ENCODE measurements at places on chromosomes 2 and 18.

- no peak for DNase-seq
Observed at GRCh38 chr2:162301151-162301804, 17.2 kb downstream of the IFIH1 start.

- DNase-seq: no peak
Observed at GRCh38 chr2:161150704-161151103, 9.5 kb upstream of the TANK start.

- peak; percentile 63 for DNase-seq
Observed at GRCh38 chr2:120763508-120763907, 27.8 kb downstream of the GLI2 start.

- DNase-seq: no peak
Observed at GRCh38 chr2:238601433-238602222, 174.9 kb downstream of the ASB1 start.

DNA sequence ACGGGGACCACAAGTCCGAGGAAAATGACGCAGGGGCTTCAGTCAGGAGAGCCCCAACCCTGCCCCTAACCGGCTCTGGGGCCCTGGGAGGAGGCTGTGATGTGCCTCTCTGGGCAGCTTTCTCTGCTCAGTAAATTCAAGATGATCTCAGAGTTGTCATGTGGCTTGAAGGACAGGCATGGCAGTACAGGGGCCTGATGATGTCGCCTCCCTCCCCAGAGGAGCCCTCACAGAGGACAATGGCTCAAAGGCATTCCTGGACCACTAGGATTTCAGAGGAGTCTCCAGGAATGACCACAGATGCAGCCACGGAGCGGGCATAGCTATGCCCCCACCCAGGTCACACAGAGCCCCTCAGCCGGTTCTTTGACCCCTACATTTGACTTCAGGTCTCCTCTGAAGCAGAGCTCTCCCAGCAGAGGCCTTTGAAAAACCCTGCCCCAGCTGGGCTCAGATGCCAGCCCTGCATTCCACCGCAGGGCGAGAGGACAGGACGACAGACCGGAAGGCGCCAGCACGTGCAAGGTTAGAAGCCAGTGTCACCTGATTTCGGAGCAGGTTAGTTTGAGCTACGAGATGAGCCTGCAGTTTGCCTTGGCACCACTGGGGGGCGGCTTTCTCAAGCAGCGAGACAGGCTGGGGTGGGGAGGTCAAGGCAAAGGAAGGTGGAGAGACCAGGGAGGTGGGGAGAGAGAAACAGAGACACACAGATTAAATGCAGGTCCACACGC is 39.2 kb downstream of the BIN1 start:
- DNase-seq: peak; percentile 88

- DNase-seq: no peak
Observed at GRCh38 chr2:45826884-45827635, 175.6 kb downstream of the PRKCE start.

GRCh38 chr18:32301976-32302743 is 112.3 kb downstream of the MEP1B start:
- no peak for DNase-seq

DNA sequence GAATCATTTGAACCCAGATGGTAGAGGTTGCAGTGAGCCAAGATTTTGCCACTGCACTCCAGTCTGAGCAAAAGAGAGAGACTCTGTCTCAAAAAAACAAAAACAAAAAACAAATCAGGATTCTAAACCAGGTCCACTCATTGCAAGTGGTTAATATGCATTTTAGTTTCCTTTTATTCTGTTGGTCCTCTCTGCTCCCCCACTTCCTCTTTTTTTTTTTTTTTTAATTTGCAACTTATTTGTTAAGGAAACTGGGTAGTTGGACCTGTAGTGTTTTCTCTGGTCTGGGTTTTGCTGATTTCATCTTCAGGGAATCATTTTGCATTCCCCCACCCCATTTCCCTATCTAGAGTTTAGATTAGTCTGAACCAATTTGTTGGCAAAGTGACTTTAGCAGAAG is 14.0 kb downstream of the FER1L5 start:
- no peak for DNase-seq

GRCh38 chr2:66696886-66697285 is 262.0 kb downstream of the MEIS1 start:
- DNase-seq: no peak

GRCh38 chr2:239822146-239822831 is 202.9 kb downstream of the NDUFA10 start:
- DNase-seq: peak; percentile 6

DNA sequence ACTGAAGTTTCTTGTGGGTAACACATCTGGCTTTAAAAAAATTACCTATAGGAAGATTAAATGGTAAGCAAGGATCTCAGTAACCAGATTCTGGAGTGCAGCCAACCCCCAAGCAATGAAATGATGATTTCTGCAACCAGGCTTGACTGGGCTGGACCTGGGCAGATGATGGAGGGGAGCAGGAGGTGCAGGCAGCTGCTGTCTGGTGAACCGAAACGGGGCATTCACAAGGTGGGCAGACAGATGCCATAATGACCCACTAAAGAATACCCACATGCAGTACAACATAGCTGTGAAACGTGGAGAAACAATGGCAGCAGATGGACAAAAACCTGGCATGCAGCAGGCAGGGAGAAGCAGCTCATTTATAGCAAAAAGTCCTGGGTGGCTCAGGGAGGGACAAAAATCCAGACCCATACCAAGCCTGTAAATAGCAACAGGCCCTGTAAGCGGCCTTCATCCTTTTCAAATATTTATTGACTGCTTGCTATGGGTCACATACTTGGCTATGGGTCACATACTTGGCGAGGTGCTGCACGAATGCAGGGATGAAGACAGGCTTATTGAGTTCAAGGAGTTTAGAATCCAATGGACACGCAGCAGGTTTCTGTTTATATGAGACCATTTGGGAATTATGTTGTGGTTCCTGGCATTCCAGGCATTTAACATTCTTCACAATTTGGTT is 244.7 kb downstream of the HRH4 start:
- no peak for DNase-seq

GRCh38 chr2:211396815-211397214 is 840.4 kb downstream of the CPS1 start:
- no peak for DNase-seq

- DNase-seq: no peak
Observed at GRCh38 chr2:105397025-105397722, 1.7 kb downstream of the FHL2 start.

DNA sequence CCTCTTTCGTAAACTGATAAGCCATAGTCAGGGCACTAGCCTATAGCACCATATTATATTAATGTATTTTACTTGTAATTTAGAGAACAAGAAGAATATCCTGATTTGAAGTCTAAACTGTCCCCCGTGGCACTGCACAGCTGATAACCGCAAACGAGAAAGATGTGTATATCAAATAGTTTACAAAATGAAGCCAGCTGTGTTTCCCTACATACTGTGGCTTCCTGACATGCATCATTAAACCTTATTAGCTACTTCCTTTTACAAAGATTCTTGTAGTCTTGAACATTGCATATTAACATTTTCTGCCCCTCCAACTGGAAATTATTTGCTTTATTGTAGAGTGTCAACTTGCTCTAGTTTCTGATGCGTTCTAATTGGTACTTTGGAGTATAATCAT is 153.5 kb upstream of the NFATC1 start:
- no peak for DNase-seq

GRCh38 chr18:34661464-34662087 is 48.5 kb upstream of the DTNA start:
- no peak for DNase-seq

- no peak for DNase-seq
Observed at GRCh38 chr2:168466834-168467565, 10.9 kb downstream of the CERS6 start.

GRCh38 chr18:72458271-72458670 is 85.9 kb downstream of the CBLN2 start:
- no peak for DNase-seq

DNA sequence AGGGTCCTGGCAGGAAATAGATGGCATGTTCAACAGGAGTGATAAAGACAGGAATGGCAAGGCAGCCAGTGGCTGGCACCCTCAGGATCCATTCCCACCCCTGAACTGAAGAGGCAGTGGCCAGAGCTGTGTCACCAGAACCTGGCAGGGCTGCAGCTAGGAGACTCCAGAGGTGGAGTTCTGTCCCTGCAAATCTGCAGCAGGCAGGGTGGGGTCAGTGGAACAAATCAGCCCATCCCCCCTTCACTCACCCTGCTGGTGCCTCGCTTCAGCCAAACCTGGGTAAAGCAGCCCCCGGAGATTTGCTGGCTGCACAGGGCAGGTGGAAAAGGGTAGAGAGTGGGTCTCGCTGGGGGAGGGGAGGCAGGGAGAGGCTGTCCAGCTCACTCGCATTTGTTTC is 12.7 kb downstream of the INPP5D start:
- DNase-seq: no peak

- DNase-seq: no peak
Observed at GRCh38 chr2:61045226-61045625, 20.4 kb upstream of the SANBR start.

DNA sequence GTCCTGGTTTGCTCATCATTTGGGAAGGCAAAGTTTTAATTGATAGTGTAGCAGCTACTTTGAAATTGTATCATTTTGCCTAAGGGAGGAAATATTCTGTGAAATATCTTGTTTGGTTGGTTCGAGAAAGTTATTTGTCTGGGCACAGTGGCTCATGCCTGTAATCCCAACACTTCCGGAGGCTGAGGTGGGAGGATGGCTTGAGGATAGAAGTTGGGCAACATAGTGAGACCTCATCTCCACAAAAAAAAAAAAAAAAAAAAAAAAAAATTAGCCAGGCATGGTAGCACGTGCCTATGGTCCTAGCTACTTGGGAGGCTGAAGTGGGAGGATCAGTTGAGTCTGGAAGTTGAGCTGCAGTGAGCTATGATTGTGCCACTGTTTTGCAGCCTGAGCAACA is 3.1 kb upstream of the ADGRF3 start:
- DNase-seq: no peak

- DNase-seq: no peak
Observed at GRCh38 chr2:191578031-191578430, 99.9 kb upstream of the NABP1 start.

- DNase-seq: peak; percentile 76
Observed at GRCh38 chr2:102355526-102356380, at the start of gene IL18R1. TSS of gene IL18R1 (plus strand) at chr2:102355796. CDS start at chr2:102362661, 6,865 bp downstream.

DNA sequence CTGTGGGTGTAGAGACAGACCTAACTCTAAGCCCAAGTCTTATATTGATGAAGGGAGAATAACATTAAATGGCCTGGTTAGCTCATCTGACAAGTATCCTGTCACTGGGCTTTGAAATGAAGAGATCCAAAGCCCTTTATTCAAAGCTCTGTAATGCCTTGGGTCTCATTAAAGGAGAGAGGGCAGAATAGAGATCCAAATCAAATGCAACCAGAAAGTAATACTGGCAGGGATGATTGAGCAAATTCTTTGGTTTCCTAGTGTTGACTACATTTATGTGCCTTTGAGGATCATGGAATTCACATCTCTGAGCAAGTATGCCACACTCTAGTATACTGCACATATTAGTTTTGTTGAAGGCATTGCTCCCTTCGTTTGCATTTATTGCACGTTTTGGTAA is 147.9 kb upstream of the CAVIN2 start:
- DNase-seq: no peak

- no peak for DNase-seq
Observed at GRCh38 chr2:187003611-187004010, 154.6 kb upstream of the ZSWIM2 start.

- DNase-seq: peak; percentile 42
Observed at GRCh38 chr2:235757212-235757611, 263.4 kb downstream of the AGAP1 start.

- no peak for DNase-seq
Observed at GRCh38 chr2:232365621-232366321, 12.8 kb upstream of the ALPP start.

DNA sequence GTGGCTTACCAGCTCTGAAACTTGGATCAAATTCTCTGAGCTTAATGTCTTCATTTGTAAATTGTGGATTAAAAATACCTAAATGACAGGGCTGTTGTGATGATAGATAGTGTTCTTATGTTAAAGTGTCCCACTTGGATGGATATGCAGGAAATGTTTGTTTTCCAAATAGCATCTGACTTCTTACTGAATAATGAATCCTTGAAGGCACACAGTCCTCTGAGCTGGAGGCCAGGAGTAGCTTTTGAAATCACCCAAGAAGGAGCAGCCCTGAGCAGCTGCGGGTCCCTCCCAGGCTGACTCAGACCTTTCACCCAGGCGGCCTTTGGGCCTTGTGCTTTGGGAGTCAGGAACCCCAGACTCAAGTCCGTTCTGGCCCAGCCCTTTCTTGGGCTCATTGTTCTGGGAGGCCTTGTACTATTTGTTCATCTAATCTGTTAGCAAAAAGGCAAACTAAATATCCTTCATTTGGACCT is 173.0 kb upstream of the GATA6 start:
- DNase-seq: peak; percentile 57

DNA sequence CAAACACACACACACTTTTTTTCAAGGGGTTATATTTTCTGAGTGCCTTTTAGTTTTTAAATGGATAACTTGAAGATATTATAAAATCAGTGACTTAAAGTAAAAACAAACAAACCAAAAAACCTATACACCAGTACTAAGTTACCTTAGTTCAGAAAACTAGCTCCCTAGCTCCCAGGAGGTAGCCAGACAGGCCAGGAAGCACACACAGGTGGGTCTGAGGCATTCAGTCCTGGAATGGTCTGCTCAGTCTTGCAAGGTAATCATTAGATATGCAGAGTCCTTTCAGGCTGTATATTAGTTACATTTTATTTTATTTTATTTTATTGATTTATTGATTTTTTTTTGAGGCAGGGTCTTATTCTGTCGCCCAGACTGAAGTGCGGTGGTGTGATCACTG is 10.7 kb upstream of the DYNC2LI1 start:
- DNase-seq: no peak

DNA sequence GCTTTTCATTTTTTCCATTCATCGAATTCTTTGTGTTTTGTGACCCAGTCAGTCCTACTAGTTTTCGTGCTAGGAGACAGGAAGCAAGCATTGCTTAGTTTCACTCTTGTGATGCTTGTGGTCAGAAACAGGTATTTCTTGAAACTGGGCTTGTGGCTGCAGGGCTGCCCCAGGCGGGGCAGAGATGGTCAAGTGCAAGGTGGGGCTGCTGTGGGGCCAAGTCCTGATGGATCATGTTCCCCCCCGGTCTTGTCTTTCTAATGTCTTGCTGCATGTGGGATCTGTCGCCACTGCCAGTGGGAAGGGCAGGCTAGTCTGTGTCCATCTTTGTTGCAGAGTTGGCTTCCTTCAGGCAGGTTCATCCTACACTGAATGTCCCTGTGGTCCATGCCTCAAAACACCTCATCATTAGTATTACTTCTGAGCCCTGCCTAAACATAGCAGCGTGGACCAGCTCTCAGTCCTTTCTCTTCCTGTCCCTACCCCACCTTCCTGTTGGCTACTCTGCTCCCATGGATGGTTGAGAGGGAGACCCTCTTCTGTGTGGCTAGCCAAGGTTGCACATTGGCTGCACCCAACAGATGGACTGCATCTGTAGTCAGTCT is 38.7 kb downstream of the INPP4A start:
- no peak for DNase-seq

- DNase-seq: no peak
Observed at GRCh38 chr2:27448381-27448780, 6.2 kb downstream of the KRTCAP3 start.
